Stimulated activated CD4-positive, alpha-beta T cell treated with anti-CD3 and anti-CD28 coated beads, Interleukin-2, amount 100 ng/mL, for 4 hours (primary cell): ENCODE measurements at places on chromosomes 4 and X.

GRCh38 chr4:150094676-150095075 lies 16.4 kb downstream of the DCLK2 start:
- DNase-seq, result no peak

DNA sequence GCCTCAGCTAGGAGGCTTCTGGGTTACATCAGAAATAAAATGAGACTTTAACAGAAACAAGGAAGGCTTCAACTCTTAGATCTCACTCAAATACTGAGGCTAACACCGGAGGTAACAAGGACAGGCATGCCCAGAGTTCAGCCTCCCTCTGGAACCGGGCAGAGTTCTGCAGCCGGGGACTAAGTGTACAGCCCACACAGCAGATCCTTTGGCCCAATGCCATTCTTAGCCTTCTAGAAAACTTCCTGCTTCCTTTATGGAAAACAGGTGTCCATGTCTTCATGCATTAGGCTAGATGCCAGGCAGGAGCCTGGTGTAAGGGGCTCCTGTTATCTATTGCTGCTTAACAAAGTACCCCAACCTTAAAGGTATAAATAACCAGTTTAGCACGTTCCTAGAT lies 369.7 kb downstream of the BCOR start:
- no peak for DNase-seq

DNA sequence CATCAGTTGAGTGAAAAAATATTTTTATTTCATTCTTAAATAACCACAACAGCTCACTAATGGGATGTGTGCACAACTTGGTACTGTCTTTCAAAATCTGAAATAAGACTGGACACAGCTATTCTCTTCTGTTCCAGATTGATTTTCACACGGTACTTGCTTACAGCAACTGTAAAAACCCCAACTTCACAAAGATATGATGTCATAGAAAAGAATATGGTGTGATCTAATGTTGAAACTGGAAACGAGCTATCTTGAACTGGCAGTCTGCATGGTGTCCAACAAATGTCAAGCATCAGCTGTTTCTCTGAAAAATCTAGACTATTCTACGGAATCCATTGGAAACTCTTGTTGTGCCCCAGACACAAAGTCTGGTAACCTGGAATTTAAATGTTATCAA lies 14.7 kb downstream of the HELQ start:
- DNase-seq, result no peak

DNA sequence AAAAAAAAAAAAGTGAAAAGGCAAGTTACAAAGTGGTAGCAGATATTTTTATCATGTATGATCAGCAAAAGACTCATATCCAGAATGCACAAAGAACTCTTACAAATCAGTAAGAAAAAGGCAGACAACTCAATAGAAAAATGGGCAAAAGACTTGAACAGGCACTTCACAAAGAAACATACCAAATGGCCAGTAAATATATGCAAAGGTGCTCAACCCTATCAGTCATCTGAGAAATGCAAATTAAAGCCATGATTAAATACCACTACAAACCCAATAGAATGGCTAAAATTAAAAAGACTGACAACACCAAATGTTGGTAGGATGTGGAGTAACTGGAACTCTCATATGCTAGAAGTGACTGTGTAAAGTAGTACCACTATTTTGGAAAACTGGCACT lies 45.4 kb downstream of the CHST7 start:
- no peak for DNase-seq

DNA sequence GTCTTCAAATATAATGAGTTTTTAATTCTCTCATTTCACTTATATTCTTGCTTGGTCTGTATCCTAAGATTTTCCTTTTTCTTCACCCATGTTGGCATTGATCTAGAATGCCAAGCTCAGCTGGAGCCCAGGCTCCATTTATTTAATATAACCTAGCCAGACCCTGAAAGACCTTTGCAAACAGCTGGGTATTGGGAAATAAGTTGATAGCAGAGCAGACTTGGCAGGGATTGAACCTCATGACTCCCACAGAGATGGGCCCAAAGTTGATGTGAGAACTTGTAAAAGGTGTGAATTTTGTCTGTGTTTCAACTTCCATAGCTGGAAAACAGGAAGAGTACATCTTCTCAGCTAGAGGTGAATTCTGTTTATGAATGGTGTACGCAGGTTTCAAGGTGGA lies 59.5 kb downstream of the SH2D1A start:
- DNase-seq, result no peak

DNA sequence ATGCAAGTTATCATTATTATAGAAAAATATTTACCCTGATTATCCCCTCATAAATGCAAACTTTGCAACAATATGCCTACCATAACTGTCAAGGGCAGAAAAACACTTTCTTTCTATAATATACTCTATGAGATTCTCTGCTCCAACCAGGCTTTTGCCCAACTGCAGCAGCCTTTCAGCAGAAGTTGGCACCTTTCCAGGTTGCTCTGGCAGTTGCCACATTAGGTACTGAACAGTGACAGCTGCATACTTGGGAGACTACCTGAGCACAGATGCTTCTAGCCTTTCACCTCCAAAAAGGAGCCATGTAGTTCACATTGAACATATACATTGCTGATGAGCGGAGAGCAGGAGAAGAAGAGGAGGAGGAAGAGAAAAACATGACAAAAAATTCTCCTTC lies 69.5 kb upstream of the BRWD3 start:
- DNase-seq, result no peak

GRCh38 chrX:48685416-48685815 lies 1.8 kb downstream of the WAS start:
- no peak for DNase-seq

- DNase-seq, result no peak
These were observed 109.9 kb upstream of the SMIM10 start for GRCh38 chrX:134880866-134881265.

- no peak for DNase-seq
These were observed 1394.2 kb upstream of the DIAPH2 start for GRCh38 chrX:95290455-95290854.

DNA sequence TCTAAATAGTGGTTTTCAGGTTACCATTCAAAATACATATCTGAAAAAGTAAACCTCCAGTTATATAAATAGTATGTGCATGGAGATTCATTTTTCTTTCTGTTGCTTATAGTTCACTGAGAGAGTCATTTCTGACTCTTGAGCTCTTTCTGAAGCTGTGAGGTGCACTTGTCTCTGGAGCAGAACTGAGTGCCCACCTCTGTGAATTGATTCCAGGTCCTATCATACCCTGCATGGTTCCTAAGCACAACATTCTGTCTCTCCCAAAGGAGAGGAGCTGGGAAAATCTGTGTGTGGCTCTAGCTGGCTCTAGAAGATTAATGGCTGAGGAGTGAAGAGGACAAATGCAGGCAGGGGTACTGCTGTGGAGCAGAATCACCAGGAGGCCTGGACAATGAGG lies 161.6 kb upstream of the HCCS start:
- DNase-seq, result no peak
